Small intestine (tissue), 16 donors: ENCODE measurements at places on chromosomes 3 and 15.

DNA sequence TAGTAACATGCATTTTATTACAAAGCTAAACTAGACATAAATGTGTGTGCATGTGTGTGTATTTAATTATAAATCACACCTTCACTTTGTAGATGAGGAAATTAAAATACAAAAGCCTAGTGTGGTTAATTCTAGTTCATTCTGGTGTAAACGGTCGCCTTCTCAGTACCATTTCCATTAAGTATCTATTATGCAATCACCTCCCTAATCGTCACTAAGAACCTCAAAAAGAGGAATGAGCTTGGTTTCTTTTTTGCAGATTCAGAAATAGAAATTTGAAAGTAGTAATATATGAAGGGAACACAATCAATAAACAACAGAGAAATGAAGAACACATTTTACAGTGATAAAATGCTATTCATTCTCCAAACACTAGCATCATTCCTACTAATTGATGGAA, 233.2 kb downstream of the ZBBX start:
- no peak overlapping the region for H3K4me3 ChIP-seq
- no peaks in the 10 kb centered on the region for H3K4me1 ChIP-seq
- no peak for DNase-seq

GRCh38 chr3:139574026-139574947, 34.7 kb upstream of the RBP1 start:
- H3K4me3 ChIP-seq = no peak overlapping the region
- H3K27ac ChIP-seq = no peak overlapping the region
- H3K27me3 ChIP-seq = no peaks in the 10 kb centered on the region
- DNase-seq = no peak

GRCh38 chr15:101043911-101044624, 124.9 kb downstream of the LRRK1 start:
- no peak overlapping the region for H3K4me3 ChIP-seq
- H3K4me1 ChIP-seq = no peaks in the 10 kb centered on the region
- H3K27me3 ChIP-seq = no peaks in the 10 kb centered on the region
- no peaks in the 10 kb centered on the region for H3K36me3 ChIP-seq

DNA sequence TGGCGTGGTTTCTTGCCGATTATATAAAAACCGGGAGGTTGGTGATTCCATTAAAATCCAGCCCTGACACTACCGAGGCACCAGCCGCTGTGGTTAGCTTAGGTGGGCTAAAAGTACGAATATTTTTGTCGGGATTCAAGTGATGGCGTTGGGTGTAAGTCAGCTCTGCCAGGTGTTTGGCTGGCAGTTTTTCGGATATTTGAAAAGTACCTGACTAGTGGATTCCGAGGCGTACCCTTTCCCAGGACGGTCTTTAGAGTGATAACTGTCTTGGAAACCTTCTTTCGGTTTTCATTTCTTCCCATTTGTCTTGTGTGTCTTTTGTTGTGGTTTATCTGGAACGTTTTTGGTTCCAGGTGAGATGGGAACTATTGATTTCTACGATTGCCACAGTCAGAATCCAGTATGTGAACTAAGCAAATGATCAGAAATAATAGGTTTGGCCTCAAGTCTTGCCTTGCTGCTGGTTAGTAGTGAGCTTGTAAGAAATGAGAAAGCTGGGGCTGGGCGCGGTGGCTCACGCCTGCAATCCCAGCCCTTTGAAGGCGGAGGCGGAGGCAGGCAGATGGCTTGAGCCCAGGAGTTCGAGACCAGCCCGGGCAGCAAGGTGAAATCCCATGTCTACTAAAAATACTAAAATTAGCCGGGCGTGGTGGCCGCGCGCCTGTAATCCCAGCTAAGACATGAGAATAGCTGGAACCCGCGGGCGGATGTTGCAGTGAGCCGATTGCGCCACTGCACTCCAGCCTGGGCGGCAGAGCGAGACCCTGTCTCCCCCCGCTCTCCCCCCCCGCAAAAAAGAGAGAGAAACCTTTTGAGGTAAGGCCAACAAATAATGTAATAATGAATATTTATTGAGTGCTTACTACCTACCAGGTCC, 1.4 kb downstream of the FYTTD1 start:
- no peaks in the 10 kb centered on the region for H3K27me3 ChIP-seq
- H3K27ac ChIP-seq = peak overlapping the region; percentile 94
- H3K4me3 ChIP-seq = peak overlapping the region; percentile 96
- H3K4me1 ChIP-seq = no peaks in the 10 kb centered on the region
- peak; percentile 37 for DNase-seq
- H3K36me3 ChIP-seq = no peaks in the 10 kb centered on the region

GRCh38 chr3:174101244-174101643, 703.7 kb downstream of the NLGN1 start:
- H3K27ac ChIP-seq = no peak overlapping the region
- H3K4me1 ChIP-seq = no peaks in the 10 kb centered on the region
- no peak for DNase-seq
- no peaks in the 10 kb centered on the region for H3K36me3 ChIP-seq

GRCh38 chr3:58654466-58654865, 12.1 kb downstream of the FAM3D start:
- no peaks in the 10 kb centered on the region for H3K4me1 ChIP-seq
- H3K4me3 ChIP-seq = no peak overlapping the region

- no peak overlapping the region for H3K4me3 ChIP-seq
- H3K36me3 ChIP-seq = peaks cover 2% of the 10 kb centered on the region
- no peak overlapping the region for H3K27ac ChIP-seq
- peaks cover 14% of the 10 kb centered on the region for H3K4me1 ChIP-seq
Measured at GRCh38 chr3:63937661-63938651, 25.8 kb upstream of the SCAANT1 start.

DNA sequence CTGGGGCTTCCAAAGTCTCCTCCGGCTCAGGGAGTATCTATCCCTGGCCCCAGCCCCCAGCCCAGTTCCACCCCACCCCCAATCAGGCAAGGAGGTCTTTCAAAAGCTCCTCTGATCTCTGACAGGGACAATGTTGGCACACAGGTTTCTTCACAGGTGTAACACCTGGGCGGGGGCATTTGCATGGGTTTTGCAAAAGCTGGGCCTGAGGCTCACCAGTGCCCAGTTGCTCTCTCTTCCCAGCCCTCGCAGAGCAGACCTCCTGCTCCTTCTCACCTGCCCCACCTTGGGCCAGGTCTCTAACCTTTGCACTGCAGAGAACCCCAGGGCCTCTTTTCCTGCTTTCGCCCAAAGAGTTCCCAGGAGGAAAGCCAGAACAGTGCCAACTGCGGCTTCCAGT, 8.6 kb upstream of the CSK start:
- no peak for DNase-seq
- H3K36me3 ChIP-seq = peaks cover 3% of the 10 kb centered on the region
- H3K27me3 ChIP-seq = no peaks in the 10 kb centered on the region

- DNase-seq = no peak
- H3K4me1 ChIP-seq = no peaks in the 10 kb centered on the region
- no peak overlapping the region for H3K4me3 ChIP-seq
- no peaks in the 10 kb centered on the region for H3K36me3 ChIP-seq
- no peak overlapping the region for H3K27ac ChIP-seq
Measured at GRCh38 chr15:93150910-93151881, 62.2 kb upstream of the RGMA start.

- H3K4me3 ChIP-seq = no peak overlapping the region
- H3K36me3 ChIP-seq = peaks cover 2% of the 10 kb centered on the region
- DNase-seq = no peak
- H3K27me3 ChIP-seq = no peaks in the 10 kb centered on the region
- H3K27ac ChIP-seq = no peak overlapping the region
Measured at GRCh38 chr3:62154457-62155148, 218.7 kb downstream of the FEZF2 start.

DNA sequence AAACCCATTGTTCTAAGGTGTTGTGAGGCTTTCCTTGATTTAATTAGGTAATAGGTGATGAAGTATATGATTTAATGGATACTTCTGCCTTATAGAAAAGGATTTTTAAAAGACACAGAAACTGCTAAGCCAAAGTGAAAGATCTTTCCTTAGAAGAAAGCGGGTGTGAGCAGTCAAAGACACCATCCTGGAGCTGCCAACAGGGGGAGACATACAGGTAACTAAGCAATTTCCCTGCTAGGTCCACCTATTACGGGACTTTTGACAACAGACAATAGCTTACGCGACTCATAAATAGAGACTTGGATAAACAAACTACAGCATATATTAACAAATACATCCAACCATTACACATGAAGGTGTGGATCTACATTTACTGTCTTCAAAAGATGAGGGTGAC, 669.5 kb downstream of the SQOR start:
- peak; percentile 7 for DNase-seq
- no peaks in the 10 kb centered on the region for H3K36me3 ChIP-seq
- H3K4me1 ChIP-seq = no peaks in the 10 kb centered on the region
- H3K27ac ChIP-seq = no peak overlapping the region
- no peak overlapping the region for H3K4me3 ChIP-seq

- H3K27me3 ChIP-seq = no peaks in the 10 kb centered on the region
- DNase-seq = no peak
- no peak overlapping the region for H3K4me3 ChIP-seq
- H3K36me3 ChIP-seq = peaks cover 7% of the 10 kb centered on the region
- H3K27ac ChIP-seq = no peak overlapping the region
Measured at GRCh38 chr15:40409366-40409765, 3.8 kb downstream of the IVD start.

GRCh38 chr3:71831599-71831998, 46.7 kb upstream of the PROK2 start:
- no peaks in the 10 kb centered on the region for H3K36me3 ChIP-seq
- DNase-seq = no peak
- H3K27ac ChIP-seq = no peak overlapping the region
- no peaks in the 10 kb centered on the region for H3K4me1 ChIP-seq
- no peaks in the 10 kb centered on the region for H3K27me3 ChIP-seq

GRCh38 chr3:141498598-141499223, 11.9 kb downstream of the RASA2 start:
- H3K4me1 ChIP-seq = peaks cover 3% of the 10 kb centered on the region
- DNase-seq = peak; percentile 24
- peak overlapping the region; percentile 84 for H3K27ac ChIP-seq
- no peak overlapping the region for H3K4me3 ChIP-seq
- H3K36me3 ChIP-seq = no peaks in the 10 kb centered on the region

DNA sequence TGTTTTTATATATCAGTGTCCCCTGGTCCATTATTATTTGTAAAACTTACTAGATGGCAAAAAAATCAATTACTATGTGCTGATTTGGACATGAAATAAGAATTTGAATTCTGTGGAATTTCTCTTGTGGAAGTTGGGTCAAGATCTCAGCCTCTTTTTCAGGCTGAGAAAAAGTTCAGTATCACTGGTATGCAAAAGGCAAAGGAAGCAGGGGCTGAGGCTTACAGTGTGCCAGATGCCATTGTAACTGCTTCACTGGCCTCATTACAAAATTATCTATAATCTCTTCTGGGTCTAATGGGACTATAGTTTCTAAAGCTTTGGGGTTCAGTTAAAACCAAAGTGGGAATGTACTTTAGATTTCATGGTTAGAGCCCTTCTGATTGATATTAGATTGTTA, 125.9 kb upstream of the SLC7A14 start:
- no peak for DNase-seq
- no peak overlapping the region for H3K27ac ChIP-seq
- no peaks in the 10 kb centered on the region for H3K27me3 ChIP-seq
- no peak overlapping the region for H3K4me3 ChIP-seq
- no peaks in the 10 kb centered on the region for H3K36me3 ChIP-seq
